ENCODE measurements at places on chromosomes 12 and 14.

GRCh38 chr12:64652346-64652745, 42.1 kb downstream of the RASSF3 start:
- no peak for DNase-seq

GRCh38 chr14:96589577-96589976, 87.4 kb downstream of the PAPOLA start:
- no peak for DNase-seq

DNA sequence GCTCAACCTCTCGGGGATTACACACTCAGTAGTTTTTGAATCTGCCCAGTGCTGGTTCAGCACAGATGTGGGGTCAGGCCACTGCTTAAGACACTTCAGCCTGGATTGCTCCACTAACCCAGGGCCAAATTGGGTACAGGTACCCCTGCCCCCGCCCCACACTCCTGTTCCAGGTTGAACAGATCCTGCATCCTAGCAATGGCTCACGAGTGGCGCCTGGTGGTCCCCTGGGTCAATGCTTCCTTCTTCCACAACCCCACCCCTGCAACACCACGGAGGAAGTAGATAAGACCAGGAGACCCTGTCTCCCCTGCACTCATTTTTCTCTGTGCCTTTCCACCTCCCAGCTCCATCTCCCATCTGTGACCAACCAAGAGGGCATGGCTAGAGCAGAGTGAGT, 108.4 kb downstream of the ESRRB start:
- DNase-seq = no peak

- DNase-seq = no peak
These were observed 288.4 kb downstream of the NUAK1 start for GRCh38 chr12:105850103-105850968.

DNA sequence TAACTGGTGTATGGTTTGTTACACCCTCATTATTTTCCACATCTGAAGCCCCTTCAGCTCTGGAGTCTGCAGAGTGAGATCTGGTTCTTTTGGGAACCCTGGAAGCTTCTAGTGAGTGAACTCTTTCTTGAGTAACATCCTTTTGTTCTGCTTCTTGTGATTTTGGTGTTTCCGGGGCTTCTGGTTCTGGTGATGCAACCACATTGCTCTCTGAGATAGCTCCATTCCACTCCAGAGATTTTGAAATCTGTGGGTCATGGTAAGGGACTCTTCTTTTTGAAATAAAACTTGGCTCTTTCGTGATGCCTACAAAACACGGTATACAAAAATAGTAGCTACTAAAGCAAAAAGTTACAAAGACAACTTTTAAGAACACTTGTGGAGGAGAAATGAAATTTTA, 5.4 kb downstream of the MDM1 start:
- no peak for DNase-seq

- no peak for DNase-seq
These were observed 5.7 kb downstream of the FAM222A start for GRCh38 chr12:109719123-109720022.

DNA sequence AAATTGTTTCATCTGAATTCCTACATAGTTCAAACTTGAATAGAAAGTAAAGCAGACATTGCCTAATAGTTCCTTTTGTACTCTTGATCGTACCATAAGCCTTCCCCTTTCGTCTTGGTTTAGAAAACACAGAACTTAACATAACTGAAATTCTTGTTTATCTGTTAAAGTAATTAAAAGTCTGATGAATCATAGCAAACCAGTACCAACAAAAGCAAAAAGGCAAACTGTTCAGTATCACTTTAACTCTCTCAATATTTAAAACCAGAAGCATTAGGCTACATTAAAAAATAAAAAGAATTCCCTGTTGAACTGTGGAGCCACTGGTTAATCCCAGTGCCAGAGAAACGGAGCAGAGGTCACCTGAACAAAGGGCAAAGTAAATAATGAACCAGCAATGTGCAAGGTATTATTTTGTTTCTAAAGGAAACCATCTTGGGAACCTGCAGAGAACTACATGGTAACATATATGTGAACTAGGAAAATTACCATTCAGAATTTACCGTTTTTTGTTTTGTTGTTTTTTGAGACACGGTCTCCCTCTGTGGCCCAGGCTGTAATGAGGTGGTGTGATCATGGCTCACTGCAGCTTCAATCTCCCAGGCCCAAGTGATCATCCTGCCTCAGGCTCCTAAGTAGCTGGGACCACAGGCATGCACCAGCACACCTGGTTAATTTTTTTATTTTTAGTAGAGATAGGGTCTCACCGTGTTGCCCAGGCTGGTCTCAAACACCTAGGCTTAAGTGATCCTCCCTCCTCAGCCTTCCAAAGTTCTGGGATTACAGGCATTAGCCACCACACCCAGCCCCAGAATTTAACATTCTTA, 17.1 kb upstream of the HIGD1C start:
- DNase-seq = no peak

DNA sequence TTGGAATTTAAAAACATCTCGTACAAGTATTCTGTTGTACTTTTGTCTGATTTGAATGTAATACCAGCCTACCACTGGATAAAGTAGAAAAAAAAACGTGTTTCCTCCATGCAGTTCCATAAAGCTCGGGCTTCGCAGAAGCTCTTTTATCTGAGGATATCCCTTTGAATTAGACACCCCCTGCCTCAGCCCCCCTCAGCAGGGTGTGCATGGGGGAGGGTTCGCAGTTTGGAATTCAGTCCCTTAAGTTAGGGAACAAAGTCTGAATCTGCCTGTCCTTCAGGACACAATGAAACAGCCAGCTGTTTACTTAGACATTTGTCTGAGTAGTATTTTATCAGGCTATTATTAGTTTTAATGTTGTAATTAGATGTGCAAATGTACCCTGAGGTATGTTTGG, 234.0 kb upstream of the CAND1 start:
- DNase-seq = no peak

DNA sequence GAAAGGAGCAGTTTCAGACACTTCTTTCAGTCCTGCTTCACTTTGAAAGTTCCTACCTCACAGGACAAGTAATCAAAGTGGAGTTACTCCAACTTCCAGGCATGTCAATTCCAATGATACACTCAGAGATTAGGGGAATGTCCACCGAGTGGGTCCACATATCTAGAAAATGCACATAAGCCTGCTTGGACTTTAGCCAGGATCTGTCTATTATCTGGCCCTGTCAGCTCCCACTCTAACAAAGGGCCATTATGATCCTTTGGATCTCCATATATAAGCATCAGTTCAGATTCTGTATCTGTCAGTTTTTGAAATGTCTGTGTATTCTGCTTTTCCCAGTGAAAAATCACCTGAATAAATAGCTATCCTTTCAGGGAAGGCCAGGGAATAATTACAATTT, 112.9 kb upstream of the ATXN7L3B start:
- no peak for DNase-seq
